ENCODE measurements at places on chromosomes 6 and 20.

GRCh38 chr6:156686301-156686994 lies 90.7 kb upstream of the ARID1B start:
- DNase-seq, result peak; percentile 63

DNA sequence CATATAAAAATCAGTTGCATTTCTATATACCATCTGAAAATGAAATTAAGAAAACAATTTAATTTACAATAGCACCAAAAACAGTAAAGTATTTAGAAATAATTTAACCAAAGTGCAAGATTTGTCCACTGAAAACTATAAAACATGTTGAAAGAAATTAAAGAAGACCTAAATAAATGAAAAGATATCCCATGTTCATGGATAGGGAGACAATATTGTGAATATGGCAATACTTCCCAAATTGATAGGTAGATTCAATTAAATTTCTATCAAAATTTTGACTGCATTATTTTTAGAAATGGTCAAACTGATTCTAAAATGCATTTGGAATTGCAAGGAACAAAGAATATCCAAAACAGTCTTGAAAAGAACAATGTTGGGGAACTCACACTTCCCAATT lies 17.6 kb upstream of the POU3F2 start:
- DNase-seq, result no peak

DNA sequence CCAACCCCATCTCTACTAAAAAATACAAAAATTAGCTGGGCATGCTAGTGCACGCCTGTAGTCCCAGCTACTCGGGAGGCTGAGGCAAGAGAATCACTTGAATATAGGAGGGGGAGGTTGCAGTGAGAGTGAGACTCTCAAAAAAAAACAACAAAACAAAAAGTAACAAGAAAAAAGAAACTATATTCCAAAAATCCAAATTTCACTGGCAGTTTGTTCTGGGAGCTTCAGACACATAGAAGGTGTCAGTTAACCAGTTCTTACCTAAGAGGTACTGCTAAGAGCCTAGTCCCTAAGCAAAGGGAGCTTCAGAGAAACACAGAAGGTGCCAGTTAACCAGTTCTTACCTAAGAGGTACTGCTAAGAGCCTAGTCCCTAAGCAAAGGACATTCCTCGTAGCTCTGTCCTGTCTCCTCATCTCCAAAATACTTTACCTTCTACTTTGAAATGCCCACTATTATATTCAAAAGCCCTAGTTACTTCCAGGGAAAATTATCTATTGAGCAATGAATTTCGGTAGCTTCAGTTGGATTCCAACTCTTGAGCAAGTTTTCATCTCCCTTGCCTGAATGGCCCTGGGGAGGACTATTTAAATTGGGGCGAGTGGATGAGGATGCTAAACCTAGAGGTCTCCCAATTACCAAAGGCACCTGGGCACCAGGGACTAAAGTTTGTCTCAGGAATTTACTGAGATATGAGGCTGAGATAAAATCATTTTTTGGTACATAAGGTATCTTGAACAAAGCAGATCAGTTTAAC lies 41.0 kb downstream of the HFE start:
- no peak for DNase-seq

DNA sequence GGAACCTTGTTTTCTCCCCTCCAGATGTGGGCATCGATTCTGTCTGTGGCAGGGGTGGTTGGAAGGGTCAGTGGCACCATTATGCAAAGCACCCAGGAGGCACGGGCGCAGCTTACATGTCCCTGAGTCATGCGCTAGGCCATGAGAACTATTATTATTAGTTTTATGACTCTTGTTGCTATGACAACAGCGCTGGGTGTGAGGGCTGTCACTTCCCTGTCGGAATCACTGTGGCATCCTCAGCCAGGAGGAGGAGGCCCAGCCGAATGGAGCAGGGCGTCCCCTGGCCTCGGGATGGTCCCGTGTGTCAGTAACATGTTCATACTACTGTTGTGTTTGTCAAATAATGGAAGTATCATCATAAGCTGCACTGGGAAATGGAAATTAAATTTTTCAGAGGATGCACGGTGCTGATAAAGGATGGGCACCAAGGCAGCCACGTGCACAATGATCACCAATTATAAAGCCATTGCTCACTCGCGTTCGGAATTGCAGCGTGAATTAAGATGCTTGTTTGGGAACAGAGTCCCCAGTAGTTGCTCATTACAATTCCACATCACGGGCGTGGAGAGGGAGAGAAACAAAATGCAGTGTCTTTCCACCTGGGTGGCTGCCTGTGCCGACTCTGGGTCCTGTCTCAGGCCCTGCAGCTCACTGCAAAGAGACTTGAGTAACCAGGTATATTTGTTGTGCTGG lies 247.9 kb downstream of the CDH4 start:
- no peak for DNase-seq

DNA sequence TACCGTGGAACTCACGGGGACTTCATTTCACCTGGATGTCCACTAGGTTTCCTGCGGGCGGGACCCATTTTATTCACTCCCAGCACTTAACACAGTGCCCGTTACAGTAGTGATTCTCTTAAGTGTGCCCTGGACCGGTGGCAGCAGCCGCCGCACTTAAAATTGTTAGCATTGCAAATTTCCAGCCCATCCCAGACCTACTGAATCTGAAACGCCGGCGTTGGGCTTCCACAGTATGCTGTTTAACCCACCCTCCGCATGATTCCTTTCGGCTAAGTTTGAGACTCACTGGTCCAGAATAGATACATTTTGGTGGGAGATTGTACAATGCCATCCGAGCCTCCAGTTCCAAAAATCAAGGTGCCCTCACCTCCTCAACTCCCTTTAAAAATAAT lies 967 bp downstream of the SMPDL3A start:
- no peak for DNase-seq

GRCh38 chr6:52517502-52518278 lies 59.2 kb downstream of the TRAM2 start:
- DNase-seq, result peak; percentile 28

GRCh38 chr20:62925420-62926228 lies 681 bp downstream of the DIDO1 start:
- peak; percentile 35 for DNase-seq

GRCh38 chr6:44868910-44869309 lies 459.2 kb upstream of the RUNX2 start:
- DNase-seq, result no peak

DNA sequence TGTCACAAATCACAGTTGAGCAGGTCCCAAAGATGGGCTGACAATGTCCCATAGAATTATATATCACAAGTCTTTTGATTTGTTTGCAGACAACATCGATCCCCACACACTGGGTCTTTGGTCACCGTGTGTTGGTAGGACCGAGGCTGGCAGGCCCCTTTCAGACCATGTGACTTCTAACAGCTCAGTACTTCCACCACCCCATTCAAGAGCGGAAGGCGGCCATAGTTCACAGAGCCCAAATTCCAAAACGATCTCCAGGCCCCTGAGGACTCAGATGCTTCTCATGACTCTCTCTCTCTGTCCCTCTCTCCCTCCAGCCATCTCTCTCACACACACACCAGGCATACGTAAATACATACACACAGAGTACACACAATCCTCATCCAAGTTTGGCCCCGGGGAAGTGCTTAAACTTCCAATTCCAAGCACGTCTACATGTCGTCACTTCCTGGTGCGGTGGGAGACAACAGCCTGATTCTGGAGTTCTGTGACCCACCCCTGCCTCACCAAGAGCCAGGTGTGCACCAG lies 155.9 kb upstream of the INSM1 start:
- DNase-seq, result no peak

DNA sequence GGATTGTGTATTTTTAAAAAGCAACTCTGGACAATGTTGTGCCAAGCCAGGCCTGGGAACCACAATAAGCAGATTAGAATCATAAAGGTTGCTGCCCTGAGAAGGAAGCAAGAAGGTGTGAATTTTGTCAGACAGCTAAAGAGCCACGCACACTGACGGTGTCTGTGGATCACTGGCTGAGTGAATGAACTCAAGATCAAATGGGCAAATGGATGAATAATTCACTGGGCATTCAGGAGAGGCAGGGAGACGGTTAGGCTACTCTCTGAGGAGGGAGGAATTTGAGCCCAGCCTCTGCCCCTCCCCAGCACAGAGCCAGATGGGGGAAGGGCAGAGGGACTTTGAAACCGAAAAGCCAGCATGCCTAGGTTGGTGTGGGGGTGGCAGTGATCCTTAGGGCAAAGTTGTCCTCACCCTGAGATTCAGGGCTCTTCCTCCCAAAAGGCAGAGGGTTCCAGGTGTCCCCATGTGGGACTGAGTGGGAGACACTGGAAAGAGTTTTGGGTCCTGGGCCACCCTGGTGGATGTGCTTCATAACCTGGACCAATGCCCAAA lies 19.5 kb upstream of the SLC22A7 start:
- no peak for DNase-seq

GRCh38 chr6:20404641-20405032 lies 3.0 kb downstream of the E2F3 start:
- peak; percentile 92 for DNase-seq
